Esophagus squamous epithelium (tissue), 5 donors: ENCODE measurements at places on chromosomes 12 and 14.

GRCh38 chr12:104410786-104411185, 46.0 kb upstream of the CHST11 start:
- DNase-seq = no peak

- DNase-seq = no peak
Observed at GRCh38 chr14:87896393-87897380, 96.3 kb downstream of the GALC start.

GRCh38 chr14:64324461-64324860, 30.3 kb upstream of the ESR2 start:
- DNase-seq = no peak

GRCh38 chr12:66804563-66804974, 125.7 kb upstream of the GRIP1 start:
- DNase-seq = no peak

DNA sequence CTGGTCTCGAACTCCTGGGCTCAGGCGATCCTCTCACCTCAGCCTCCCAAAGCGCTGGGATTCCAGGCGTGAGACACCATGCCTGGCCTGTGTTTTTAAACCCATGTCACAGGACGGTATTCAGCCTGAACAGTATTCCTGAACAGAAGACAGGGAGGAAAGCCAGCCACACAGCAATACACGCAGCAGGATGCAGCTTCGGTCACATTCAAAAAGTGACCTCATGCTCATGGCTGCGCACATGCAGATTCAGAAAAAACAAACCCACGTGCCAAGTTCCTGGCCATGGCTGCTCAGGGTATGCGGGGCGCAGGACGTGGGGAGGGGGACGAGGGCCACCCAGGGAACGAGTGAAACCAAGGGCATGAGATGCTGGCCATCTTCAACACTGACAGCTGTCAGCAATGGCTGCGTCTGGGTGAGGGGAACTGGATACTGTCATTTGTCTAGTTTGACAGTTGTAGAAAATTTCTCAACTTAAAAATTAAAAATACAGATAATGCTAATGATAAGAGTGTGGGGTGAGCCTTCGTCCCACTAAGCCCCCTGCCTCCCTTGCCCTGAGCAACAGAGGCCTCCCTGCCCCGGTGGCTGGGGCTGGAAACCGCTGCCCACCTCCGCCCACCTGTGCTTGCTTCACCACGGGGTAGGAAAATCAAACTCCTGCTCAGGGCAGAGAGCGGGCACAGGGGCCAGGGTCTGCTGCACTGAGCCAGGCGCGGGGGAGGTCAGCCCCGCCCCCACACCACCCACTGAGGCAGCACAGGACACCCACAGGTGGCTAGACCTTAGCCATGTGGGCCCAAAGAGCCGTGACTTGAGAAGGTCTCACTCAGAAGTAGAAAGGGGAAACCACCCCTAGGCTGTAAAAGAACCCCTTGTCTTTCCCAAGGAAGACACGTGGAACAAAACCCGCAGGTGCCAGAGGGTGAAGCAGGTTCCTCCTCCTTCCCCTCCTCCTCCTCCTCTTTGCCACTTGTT, 84.2 kb downstream of the SCARB1 start:
- DNase-seq = no peak

DNA sequence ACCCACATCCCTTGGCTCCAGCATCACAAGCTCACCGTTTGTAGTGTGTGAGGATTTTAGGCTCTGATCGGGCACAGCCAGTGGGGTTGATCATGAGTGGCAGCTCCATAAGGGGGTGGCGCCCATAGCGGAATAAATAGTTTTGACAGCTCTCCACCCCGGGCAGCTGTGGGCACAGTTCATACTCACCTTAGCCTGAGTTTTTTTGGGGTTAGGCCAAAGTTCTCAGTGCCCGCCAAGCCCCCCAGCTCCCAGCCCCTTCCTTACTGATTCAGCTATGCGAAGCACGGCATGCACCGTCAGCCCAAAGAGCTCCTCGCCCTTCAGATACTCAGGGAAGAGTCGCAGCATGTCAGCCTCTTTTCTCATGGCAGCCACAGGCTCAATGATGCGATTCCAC, 6.0 kb upstream of the PRKAG1 start:
- no peak for DNase-seq

GRCh38 chr12:93580682-93581081, 8.2 kb downstream of the SOCS2 start:
- no peak for DNase-seq

DNA sequence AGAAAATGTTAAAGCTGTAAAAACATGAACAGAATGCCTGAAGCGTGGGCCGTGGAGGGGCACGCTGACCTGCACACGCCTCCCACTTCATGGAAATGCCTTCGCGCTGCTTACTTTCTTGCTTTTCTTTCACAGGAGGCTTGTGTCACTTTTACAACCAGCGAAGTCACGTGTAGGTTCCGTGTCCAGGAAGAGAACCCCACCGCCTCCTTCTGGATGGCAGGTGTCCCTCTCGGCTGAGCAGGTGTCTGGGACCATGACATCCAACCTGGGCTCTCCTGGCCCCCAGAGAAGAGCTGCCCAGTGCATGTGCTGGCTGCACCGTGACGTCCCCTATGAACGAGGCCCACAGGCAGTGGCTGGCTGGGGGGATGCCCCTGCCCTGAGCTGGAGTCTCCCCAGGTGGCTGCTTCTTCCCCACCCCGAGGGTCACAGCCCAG, 345.0 kb upstream of the SFSWAP start:
- no peak for DNase-seq

DNA sequence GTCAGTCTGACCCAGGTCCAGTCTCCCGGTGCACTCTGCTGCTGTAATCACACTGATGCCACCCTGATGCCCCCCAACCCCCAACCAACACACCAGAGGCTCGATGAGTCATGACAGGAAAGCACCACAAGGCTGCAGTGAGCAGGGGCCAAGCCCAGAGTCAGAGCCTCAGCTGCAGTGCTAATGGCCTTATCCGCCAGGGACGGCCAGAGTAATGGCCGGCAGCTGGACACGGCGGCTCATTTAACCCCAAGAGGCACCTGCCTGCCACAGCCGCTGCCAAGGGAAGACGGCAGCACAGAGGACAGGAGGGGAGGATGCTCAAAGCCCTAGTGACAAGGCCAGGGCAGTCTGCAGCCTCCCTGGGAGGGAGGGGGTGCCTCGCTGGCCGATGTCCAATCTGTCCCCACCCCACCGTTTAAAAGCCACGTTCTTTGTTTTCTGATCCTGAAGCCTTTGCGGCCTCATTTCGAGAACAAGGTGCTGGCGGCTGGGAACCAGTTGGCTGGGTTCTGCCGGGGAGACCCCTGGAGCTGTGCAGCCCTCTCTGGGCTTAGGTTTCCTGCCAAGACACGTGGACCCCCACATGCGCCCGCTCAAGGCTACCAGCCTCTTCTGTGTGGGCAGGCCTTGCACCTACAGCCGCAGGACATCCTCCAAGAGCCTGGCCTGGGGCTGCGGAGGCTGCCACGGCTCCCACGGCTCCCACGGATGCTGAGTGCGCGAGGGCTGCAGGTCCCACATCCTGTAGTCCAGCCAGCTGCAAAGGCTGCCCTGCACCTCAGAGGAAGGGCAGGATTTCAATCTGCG, 13.1 kb downstream of the CCDC85C start:
- DNase-seq = no peak

DNA sequence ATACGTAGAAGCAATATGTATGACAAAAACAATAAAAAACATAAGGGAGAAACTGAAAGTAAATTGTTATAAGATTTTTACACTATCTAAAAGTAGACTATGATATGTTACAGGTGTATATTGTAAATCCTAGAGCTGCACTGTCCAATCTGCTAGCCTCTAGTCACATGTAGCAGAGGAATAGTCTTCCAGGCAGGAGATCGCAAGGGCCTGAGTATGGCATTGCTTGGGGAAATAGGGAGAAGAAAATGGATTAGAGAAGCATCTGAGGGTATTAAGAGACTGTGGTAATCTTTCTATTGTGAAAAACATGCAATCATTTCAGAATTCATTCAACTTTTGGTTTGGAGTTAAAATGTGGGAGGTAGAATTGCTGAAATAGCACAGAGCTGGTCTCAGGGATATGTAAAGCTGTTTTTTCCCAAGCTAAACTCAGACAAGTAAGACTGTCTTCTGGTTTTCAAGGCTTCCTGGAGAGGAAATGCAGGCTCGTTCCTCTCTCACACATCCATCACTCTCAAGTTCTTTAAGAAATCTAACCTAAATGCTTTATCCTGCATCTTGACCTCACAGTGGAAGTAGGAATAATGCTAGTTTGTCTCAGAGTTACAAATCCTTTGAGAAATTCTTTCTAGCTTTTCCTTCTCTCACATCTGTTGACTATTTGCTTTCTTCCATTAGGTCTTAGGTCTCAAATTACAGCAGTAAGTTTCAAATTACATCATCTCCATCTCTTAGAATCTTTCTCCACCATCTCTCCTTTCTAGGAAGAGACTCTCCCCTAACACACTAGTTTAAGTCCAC, 7.6 kb upstream of the CCDC184 start:
- DNase-seq = no peak

GRCh38 chr12:104280717-104281458, 22.7 kb upstream of the EID3 start:
- no peak for DNase-seq

DNA sequence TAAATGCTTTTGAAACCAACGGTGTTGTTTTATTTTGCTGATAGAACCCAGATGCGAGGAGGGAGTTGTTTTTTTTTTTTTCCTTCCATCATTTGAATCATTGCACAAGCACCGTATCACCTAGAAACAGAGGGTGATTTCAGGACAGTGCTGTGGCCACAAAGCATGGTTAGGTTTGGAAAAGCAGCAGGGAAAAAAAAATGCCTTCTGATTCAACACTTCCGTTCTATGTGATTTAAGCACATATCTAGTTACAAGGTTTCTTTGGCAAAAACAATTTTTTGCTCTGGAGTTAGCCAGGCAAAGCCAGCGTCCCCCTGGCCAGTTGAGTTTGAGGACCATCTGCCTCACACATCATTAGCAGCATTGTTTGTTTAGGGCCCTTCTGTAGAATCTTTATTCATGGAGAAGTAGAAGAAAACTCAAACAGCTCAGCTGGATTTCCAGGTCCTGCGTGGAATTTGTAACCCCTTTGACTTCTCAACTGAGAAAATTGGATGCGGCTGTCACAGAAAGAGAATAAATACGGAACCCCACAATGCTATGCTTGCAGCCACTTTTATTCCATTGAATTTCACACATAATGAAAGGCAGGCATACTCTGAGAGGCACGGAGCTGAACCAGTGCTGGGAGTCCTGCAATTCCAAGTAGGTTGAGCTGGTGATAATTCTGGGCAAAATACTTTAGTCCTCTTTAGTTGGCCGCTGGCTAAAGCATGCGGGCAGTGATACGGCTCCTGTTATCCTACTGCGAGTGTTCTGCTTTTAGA, 17.0 kb upstream of the WNT5B start:
- no peak for DNase-seq

DNA sequence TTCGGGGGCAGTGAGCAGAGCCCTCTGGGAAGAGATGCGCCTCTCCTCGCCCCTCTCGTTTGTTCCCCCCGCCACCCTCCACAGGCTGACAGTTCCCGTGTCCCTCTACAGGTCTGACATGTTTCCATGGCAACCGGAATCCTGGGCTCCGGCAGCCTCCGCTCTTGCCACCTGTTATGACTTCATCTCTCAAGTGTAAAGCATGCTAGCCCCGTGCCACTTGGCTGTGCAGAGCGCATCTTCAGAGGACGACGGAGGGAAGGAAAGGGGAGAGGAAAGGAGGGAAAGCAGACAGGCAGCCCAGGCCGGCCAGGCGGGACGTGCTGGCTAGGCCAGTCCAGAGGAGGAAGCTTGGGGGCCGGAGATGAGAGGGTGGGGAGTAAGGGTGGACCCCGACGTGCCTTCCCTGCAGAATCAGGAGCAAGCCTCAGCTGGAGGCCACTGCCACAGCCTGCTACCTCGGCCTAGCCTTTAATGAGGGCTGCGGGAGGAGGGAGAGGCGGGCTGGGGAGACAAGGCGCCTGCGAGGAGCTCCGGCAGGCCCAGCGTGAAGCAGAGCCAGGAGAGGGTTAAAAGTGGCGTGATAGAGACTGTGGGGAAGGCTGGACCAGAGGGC, 214.3 kb downstream of the DPF3 start:
- no peak for DNase-seq

DNA sequence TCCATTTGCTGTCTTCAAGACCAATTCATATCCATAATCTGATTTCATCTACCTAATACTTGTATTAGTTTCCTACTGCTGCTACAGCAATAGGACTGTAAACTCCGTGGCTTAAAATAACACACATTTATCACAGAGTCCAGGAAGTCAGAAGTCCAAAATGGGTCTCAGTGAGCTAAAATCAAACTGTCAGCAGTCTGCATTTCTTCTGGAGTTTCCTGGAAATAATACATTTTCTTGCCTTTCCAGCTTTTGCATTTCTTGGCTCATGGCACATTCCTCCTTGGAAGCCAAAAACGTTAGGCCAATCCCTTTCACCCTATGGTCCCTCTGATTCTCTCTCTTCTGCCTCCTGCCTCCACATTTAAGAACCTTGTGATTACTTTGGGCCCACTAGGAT, 239.8 kb downstream of the PRKD1 start:
- DNase-seq = no peak

DNA sequence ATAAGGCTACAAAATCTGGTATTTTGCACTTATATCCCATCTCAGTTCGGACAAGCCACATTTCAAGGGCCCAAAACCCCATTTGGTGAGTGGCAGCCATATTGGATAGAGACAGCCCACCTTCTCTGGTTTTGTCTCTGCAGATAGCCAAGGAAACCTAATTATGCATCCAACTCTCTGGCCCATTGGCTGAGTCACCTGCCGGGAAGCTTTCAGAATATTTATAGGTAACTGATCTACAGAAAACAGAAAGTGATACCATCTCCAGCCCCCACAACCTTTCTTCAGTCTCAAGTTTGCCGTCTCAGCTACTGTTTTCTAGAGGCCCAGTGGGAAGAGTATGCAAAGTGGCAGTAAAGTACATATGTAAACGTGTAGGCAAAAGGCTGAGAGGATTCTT, 33.7 kb upstream of the PPP1CC start:
- no peak for DNase-seq

DNA sequence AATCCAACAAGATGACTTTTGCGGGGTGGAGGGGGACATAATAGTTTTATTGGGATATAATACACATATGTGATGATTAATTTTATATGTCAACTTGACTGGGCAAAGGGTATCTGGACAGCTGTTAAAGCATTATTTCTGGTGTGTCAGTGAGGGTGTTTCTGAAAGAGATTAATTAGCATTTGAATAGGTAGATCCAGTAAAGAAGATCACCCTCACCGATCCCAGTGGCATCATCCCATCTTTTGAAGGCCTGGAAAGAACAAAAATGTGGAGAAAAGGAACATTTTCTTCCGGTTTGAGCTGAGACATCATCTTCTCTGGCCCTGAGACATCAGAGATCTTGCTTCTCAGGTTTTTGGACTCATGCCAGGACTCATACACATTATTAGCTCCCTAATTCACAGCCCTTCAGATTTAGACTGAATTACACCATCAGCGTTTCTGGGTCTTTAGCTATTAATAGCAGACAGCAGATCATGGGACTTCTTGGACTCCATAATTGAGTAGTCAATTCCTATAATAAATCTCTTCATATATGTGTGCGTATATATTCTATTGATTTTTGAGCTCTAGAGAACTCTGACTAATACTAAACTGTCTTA, 283.6 kb downstream of the PCNX1 start:
- DNase-seq = no peak
